CMK (cell line): ENCODE measurements at places on chromosomes 12 and 14.

DNA sequence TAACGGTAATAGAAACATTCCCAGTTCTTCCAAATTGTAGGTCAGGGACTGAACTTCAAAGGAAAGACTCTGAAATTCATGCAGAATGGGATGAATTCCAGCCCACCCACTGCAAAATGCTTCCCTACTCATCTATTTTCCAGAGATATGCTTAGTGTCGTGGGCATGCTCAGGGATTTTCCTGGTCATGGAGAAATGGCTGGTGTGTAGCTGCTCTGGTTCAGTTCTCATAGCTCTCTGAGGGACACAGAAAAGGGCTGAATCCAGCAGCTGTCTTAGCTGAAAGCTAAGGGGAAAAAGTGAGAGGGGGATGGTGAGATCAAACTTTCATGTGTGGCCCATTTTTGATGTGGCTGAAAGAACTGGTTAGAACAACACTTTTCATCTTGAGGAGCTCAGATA, 72.9 kb upstream of the KRAS start:
- no peak for DNase-seq

DNA sequence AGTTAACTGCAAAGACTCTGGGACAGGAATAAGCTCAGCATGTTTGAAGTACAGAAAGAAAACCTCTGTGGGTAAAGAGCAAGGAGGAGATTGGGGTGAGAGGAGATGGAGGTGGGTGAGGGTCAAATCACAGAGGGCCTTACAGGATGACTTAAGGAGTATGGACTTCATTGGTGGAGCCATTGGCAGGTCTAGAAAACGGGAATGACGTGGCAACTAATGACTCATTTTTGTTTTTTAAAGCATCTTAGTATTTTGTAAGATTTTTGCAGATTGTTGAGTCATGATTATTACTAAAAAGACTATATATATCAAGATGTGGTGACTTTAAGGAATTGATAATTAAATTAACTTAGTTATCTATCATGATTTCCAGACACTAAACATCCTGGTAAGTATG, 18.5 kb downstream of the UTP20 start:
- DNase-seq: no peak

- DNase-seq: no peak
Measured at GRCh38 chr14:35666429-35667043, 132.6 kb downstream of the INSM2 start.

DNA sequence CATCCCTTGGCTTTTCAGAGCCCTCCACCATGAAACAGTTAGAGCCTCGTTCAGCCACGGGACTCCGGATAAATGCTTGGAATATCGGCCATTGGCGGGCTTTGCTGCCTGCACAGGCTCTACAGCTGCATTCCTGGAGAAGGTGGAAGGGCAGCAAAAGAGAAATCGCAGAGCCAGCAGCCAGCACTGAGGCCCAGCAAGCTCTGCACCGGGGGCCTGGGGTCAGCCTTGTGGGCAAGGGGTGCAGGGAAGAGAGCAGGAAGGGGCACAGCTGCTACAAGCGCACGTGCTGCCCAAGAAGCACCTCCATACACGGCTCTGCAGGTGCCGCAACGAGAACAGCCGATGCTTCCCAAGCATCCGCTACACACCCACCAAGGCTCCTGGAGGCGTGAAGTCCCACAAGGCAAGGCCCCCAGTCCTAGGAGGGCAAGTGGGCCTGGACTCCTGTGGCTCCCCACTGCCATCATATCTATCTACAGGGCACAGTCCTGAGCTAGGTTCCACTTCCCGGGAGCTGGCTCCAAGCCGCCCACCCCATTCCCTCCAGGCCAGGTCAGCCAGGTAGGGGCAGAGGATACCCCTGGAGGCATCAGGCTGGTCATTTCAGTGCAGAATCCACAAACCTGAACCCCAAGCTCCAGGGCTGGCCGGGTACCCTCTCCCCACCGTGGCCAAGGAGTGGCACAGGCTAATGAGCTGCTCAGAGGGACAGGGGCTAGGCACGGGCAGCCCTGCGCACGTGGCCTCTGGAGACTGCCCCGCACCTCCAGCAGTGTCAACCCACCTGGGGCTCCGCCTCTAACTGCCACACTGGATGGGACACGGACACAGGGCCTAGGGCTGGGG, 40.2 kb downstream of the CCNK start:
- DNase-seq: no peak

GRCh38 chr14:37241198-37241597, 43.5 kb downstream of the MIPOL1 start:
- no peak for DNase-seq

GRCh38 chr12:105482951-105483350, 152.5 kb downstream of the C12orf75 start:
- no peak for DNase-seq

GRCh38 chr14:54502602-54503001, 7.1 kb upstream of the CGRRF1 start:
- DNase-seq: peak; percentile 50

- DNase-seq: no peak
Measured at GRCh38 chr12:82857911-82858533, 171.3 kb downstream of the TMTC2 start.

DNA sequence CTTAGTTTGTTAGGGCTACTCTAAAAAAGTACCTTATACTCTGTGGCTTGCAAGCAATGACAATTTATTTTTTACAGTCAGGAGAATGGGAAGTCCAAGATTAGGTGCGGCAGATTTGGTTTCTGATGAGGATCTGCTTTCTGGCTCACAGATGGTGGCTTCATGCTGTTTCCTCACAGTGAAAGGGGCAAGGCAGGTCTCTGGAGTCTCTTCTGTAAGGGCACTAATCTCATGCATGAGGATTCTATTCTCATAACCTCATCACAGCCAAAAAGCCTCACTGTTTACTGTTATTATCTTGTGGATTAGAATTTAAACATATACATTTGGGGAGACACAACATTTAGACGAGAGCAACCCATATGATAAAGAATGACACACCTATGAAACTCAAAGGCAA, 1957.4 kb upstream of the SEL1L start:
- DNase-seq: no peak

- no peak for DNase-seq
Measured at GRCh38 chr14:104334424-104335161, 196.2 kb downstream of the KIF26A start.

DNA sequence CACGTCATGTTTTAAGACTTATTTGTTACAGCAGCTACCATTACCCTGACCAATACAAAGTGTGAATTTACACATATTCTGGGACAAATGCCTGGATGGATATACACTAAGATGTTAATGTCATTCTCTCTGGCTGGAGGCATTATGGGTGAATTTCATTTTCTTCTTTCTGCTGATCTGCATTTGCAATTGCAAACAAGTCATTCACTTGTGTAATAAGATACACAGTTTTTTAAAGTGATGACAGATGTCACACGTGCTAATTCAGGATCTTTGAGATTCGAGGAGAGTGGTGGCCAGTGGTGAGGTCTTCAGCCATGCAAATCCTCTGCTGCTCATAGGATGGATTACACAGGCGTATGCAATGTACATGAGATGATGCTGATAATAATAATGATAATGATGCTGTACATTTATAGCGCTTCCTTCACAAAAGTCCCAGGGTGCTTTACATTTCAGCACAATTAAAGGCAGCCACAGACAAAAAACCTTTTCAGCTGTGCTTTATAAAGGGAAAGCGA, 155.9 kb upstream of the NOS1 start:
- DNase-seq: no peak

DNA sequence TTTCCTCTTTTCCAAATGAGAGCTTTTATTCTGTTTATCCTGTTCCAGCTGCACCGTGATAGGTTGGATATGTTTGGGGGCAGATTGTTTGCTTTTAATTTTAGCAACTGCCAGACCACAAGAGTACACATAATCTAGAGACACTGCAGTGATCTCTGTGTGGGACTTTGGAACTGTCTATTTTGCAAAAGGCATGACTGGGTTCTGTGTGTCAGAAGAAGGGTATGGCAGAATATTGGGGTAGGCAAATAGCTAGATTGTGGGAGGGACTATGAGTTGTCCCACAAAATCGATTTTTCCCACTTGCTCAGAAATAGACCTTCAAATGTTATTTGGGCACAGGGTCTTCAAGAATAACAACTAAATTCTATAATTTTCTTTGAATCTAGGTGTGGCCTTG, 275.9 kb upstream of the KITLG start:
- DNase-seq: no peak
